Right lung (tissue), 10 donors: ENCODE measurements at places on chromosomes 6 and 20. TPM values are rescaled to one million over a fixed set of nuclear protein-coding genes. Genes with fewer than 3 reads are reported as not detected.
A peak's percentile ranks its signal among the peaks of the same experiment; 100 is the strongest.

DNA sequence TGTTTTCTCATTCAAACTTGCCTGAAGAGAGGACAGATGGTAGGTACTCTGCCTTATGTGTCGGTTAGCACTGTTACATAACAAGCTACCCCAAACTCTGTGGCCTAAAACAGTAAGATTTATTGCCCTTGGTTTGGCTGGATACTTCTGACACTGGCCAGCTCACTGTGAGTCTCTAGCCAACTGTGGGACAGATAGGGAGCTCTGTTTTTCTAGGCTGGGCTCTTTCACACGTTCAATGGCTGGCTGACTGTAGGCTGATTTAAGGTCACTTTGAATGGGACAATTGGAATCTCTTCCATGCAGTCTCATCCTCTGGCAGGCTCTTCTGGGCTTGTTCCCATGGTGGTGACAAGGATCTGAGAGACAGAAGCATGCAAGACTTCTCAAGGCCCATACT, 39.4 kb upstream of the JAG1 start:
- no peak for DNase-seq

DNA sequence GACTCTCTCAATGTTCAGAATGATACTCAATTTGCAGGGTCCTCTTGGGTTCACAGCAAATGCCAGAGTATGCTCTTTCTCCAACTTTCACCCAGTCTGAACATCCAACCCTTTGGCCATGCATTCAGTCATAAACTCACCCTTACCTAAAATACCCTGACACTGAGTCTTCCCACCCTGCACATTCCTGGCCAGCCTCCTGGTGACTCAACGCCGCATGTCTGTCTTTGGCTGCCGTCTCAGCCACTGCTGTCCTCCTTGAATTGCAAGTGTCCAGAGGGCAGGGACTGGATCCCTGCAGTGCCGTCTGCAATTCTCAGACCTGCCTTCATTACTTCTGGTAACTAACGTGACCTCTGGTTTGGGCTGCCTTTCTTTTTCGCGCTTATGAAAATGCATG, 593.4 kb downstream of the QKI start:
- no peak for DNase-seq

- DNase-seq: no peak
These were observed 17.1 kb downstream of the RALGAPA2 start for GRCh38 chr20:20695250-20695816.

SLC22A7 gene
- polyA plus RNA-seq: 0.23 TPM

BPI gene
- 2.2 TPM for polyA plus RNA-seq

DNA sequence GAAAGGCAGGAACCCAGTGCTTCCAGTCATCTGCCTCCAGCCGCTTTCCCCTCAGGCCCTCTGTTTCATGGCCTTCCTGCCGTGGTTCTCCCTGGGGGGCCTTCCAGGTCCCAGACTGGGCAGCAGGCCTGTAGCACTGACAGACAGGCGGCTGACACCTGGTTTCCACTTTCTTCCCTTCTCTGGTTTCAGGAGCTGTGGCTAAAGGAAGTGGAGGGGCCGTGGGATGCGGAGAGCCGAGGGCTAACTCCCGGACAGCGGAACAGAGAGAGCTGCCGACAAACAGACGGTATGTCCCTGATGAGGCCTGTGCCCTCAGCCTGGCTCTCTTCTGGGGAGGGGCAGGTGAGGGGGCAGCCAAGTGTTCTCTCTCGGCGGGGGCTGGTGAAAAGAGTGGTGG, 12.5 kb downstream of the LRRC73 start:
- no peak for DNase-seq

DNA sequence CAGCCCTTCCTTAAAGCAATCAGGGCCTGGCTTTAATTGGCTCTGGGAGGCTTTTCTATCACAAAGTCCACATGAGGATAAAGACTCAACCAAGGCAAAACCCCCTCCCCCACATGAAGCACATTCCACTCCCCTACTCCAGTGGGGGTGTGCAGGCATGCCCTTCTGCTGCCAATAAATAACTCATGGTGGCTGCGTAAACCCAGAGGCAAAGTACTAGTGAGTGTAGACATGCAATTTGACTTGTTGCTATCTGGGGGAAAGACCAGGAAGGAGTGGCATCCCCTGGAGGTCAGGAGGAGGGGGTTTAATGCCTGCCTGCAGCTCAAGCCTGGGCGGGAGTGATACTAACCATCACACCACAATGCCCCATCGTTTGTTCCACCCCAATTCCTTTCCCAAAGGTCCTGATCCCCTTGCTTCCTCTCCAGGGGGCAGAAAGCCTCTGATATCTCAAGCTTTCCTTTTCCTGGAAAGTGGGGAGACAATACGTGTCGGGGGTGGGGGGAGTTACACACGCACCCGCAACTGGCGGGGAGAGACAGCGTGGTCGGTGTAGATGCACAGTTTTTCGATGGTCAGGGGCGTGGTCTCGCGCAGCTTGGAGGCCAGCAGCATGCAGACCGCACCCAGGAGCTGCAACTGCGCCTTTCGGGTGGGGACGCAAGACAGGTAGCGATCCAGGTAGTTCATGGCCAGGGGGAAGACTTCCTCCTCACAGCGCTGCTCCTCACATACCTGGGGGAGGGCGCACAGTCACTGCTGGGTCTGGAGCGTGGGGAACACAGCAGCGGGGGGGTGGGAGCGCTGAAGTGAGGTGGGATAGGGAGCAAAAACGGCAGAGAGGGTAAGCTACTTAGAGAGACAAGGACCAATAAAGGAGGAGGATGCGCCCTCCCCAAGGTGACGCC, 1.5 kb downstream of the CCND3 start:
- no peak for DNase-seq

DNA sequence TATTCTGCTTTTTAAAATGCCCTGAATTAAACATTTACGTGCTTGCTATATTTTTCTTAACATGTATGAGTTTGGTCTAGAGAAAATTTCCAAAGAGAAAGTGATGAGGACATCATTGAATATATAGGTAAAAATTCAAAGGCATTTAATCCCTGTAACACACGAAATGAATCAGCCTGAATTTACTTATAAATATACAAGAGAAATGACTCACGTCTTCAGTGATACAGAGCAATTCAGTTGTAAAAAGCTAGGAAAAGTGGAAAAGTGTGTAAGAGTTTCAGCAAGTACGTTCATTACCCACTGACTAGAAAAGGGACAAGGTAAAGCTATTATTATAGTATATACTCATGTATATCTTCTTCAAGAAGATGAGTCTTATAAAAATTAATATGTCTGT, 124.8 kb downstream of the HIVEP1 start:
- DNase-seq: no peak

NKAIN4 gene
- 5.3 TPM for polyA plus RNA-seq

DNA sequence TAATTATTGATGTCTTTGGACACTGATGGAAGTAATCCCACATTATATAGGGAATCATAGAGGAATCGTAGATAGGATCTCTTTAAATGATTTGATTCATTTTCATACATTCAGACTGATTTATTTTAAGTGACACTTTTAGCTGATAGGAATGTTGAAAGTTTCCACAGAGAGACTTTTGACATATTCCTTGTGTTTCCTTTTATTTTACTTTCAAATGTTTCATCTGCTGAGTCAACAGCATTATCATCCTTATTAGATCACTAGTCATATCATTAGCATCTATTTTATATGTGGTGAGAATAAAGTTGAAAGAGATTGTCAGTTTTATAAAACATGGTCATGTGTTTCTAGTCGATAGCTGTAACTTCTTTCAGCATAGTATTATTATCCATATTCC, 13.4 kb downstream of the DCBLD1 start:
- no peak for DNase-seq

DNA sequence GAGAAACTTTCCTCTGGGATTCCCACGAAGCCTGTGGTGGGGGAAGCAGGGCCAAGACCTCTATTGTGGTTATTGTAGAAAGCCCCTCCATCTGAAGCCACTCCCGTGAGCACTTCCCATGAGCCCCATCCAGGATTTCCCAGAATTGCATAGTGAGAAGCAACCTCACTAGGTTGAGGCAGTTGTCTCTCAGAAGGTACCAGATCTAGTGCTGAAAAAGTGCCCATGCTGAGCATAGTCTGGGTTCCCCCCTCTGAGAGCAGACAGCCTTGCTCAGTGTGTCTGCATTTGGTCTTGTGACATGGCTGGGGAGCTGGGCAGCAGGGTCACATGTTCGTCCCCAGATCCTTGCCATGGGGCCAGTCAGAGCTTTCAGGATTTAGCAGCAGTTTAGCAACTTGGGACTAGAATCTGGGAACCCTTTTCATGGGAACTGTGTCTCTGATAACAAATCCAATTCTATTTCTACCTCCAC, 38.6 kb downstream of the SLC9A8 start:
- no peak for DNase-seq

GRCh38 chr6:6406715-6407070, 86.2 kb upstream of the F13A1 start:
- no peak for DNase-seq

SOX18 gene
- 12.6 TPM for polyA plus RNA-seq

GRCh38 chr6:81751388-81752083, 945 bp downstream of the TENT5A start:
- peak; percentile 47 for DNase-seq

TMEM217 gene
- 2.3 TPM for polyA plus RNA-seq

SYNDIG1 gene
- 5.1 TPM for polyA plus RNA-seq

GRCh38 chr20:17679941-17680835, 1.9 kb downstream of the RRBP1 start:
- DNase-seq: no peak

DNA sequence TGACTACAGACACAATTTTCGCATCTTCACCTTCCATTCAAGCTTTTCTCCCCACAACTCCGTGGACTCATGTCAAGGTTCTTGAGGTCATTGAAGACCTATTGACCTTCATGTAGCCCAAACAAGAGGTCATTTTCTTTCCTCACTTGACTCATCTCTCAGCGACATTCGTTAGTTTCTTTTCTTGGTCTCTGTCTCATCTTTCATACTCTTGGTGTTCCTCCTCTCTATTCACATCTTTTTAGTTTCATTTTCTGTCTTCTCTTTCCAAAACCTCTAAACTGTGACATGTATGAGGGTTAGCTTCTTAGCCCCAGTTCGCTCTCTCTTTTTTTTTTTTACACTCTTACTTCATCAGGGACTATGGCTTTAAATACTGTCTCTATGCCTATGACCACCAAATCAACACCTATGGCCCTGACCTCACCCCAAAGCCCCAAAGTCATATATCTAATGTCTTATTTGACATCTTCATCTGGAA, 128.6 kb upstream of the BACH2 start:
- DNase-seq: no peak

DNA sequence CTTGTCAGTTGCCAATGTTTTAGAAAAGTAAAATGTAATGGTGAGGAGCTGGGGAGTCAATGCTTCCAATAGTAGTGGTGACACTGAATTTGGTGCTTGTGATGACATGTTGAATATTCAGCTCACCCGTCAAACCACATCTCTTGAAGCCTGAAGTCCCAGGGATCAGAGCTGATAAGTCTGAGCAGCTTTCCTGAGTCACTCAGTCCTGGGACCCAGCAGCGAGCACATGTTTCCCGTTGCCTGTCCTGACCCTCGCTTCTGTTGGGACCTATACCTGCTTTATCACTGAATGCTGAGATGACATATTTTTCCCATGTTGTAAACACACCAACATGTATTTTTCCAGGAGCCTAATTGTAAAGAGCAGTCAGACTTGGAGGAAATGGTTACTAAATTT, 693.6 kb downstream of the QKI start:
- DNase-seq: no peak

- no peak for DNase-seq
These were observed 60.9 kb upstream of the MC3R start for GRCh38 chr20:56187534-56188165.

DNA sequence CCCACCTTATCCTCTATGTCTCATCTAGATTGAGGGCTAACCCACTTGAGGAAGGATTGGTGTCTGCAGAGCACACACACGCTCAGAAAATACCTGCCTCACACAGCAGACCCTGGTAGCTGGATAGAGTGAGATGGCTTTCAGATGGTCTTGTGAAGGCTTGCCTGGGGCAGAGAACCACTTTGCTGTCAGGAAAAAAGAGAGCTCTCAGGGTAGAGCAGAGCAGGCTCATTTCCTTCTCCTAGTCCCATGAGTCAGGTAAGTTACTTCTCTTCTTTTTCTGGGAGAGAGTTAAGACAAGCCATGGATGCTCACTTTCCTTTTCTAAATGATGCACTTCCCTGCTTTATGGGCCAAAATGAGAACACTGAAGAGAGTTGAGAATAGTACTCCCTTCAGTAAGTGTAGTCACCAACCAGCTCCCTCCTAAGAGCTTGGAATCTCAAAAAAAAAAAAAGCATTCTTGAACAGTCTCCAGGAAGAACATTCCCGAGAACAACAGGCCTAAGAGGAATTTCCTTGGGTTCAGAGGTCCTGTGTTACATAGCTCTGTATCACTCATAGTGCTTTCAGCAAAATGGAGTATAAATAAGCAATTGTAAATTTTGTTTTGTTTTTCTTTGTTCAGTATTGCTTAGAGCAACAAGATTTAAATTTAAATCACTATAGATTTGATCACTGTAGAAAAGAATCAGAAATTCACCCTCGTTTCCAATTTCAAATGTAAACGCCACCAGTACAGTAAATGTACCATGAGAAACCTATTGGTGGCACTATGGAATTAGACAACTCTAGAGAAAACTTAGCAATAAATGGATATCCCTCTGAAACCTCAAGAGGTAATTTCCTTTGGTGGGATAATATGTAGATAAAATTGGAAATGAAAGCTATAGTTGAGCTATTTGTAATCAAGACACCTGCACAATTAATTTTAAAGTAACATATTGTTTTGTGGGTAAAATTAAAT, 530.3 kb downstream of the RFPL4B start:
- DNase-seq: no peak

DNA sequence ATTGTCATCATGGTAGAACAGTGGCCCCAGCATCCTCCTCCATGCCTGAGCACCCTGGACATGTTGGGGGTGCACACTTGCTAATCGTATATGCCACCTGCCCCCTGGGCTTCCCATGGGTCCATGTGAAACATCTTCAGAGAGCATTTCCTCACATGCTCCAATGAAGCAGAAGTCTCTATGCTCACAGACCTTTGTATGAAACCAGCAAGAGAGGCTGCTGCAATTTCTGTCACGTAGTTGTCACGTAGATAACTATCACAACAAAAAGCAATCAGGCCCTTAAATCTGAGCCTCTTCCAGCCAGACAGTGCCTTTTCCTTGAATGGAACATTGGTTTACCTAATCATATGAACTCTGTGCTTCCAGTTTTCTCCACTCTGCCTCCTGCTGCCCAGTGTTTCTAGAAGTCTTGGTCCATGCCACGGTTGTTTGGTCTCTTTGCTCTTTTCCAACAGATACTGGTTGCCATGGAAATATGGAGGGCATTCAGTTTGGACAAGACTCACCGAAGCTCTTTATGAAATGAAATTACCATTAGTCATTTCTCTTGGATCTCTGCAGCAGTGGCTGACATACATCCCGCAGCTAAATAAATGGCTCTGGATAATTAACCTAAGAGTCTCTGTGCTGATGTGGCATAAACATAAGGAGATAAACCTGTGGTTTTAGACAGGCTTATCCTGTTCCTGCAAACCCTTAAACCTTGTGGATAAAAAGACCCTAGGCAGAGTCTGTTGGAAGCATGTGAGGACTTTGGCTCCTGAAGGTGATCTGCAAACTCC, 172.8 kb upstream of the SYNDIG1 start:
- no peak for DNase-seq

PCNA gene
- polyA plus RNA-seq: 184 TPM

MATN4 gene
- 0.18 TPM for polyA plus RNA-seq
